ENCODE measurements at places on chromosomes 5 and 9.

DNA sequence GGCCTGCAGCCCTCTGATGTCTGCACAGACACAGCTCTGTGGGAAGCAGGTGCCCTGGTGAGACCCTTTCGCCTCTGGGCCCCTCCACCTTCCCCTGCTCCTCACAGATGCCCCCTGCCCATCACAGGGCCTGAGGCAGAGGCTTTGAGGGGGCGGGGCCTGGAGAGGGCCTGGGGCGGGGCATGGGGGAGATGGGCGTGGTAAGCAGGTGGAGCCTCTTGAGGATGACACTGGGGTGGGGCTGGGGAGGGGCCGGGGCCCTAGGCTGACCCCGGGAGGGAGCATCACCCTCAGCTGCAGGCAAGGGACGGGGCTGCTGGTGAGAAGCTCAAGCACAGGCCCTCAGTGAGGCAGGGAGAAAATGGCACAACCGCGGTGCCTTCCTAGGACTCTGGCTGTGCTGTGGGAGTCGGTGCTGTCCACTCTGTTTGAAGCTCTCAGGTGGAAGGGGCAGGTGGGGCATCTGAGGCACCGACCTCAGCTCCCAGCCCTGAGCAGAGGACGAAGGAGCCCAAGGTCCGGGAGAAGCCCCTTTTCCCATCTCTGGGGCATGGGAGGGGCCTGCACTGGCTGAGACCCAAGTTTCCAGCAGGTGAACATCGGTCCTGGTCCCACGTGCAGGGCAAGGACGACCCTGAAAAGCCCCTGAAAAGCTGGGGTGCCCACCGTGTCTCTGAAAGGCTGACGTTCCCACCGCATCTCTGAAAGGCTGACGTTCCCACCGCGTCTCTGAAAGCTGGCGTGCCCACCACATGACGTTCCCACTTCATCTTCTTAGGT is 17.5 kb upstream of the SLC9A3 start:
- no peak for DNase-seq

DNA sequence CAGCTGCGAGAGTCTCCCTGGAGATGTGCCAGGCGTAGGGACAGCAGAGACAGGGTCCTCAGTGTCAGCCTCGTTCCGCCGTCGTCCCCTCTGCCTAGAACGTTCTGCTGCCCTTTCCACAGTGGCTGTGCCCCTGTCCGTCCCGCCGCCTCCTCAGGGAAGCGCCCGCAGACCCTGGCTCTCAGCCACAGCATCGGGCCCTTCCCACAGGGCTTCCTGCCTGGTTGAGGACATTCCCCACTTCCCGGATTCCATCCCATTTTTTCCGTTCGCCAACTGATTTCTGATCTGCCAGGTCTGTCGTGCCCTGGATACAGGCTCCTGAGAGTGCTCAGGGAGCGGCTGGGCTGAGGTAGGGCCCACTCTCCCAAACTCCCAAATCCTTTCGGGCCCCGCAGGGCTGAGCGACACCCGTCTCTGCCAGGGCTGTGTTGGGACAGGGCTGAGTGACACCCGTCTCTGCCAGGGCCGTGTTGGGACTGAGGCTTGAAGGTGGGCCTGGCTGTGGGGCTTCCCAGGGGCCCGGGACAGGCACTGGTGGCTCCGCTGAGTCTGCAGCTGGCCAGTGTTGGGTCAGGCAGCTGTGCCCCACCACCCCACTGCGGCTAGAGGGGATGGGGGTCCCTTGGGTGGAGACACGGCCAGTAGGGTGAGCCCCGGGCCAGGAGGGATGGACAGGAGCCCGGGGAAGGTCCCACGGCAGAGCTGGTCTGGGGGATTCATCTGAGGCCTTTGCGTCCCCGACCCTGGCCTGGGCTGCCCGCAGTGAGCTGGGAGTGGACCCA is 15.9 kb downstream of the DNLZ start:
- no peak for DNase-seq

- DNase-seq = no peak
Observed at GRCh38 chr9:110114086-110114858, 93.7 kb downstream of the C9orf152 start.

DNA sequence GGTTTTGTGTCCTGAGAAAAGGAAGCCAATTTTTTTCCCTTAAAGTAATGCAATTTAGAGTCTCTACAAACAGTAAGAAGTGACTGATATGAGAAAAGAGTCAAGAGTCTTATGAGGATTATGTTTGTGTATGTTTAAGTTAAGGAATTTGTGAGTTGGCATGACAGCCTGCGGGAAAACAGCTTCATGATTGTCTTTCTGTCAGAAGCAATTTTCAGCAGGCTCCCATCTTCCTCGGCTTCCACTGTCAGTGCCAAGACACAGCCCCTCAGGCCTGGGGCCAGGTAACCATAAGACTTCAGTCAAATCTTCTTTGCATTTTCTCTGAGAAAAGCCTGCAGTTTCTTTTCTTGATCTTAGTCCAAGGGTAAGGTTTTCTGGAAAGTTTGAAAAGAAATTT is 17.0 kb upstream of the SELENOP start:
- DNase-seq = no peak

- DNase-seq = peak; percentile 87
Observed at GRCh38 chr5:95956021-95956899, 5.4 kb downstream of the ELL2 start.

GRCh38 chr5:131289738-131290137 is 25.9 kb downstream of the CDC42SE2 start:
- no peak for DNase-seq

DNA sequence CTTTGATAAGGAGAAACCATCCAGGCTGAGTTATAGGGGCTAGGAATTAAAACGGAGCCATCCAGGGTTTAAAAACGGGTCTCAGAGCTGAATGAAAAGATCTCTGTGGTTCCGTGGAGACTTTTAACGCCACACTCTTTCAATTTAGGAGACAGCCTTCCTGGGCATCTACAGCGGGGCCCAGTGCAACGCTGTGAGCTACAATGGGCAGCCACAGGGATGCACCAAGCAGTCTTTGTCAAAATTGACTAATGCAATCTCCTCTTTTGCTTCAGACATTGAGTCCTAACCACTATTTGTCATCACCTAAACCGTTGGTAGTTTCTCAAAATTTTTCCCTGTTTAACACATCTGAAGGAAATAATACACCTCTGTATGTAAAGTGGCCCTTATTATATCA is 96.6 kb upstream of the ABCA1 start:
- no peak for DNase-seq

- peak; percentile 74 for DNase-seq
Observed at GRCh38 chr9:76699971-76700370, 64.3 kb upstream of the PCA3 start.

GRCh38 chr9:36025746-36026145 is 11.0 kb upstream of the RECK start:
- no peak for DNase-seq

- DNase-seq = no peak
Observed at GRCh38 chr9:3993773-3994172, 306.1 kb downstream of the GLIS3 start.

- no peak for DNase-seq
Observed at GRCh38 chr5:94788527-94788926, 170.1 kb downstream of the SLF1 start.

- DNase-seq = no peak
Observed at GRCh38 chr5:159527546-159528254, 197.4 kb upstream of the IL12B start.

DNA sequence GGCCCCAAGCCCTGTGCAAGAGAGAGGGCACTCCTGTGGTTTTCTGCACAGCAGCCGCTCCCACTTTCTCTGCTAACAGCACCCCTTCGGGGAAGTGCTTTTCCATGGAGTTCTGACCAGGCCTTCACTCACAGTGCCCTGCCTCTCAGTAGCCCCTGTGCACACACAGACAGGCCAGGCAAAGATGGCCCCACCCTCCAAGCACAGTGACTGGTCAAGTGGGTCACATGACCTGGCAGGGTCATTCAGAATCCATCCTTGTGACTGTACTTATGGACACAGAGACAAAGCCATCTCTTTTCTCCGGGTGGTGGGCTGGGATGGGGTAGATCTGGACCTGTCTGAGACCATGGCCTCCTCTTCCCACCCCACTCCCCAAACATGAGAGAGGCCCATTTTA is 82.5 kb downstream of the PSD2 start:
- no peak for DNase-seq

- DNase-seq = peak; percentile 40
Observed at GRCh38 chr9:97840521-97840920, 12.5 kb upstream of the FOXE1 start.

GRCh38 chr9:126002476-126003350 is 255.5 kb downstream of the PBX3 start:
- no peak for DNase-seq

DNA sequence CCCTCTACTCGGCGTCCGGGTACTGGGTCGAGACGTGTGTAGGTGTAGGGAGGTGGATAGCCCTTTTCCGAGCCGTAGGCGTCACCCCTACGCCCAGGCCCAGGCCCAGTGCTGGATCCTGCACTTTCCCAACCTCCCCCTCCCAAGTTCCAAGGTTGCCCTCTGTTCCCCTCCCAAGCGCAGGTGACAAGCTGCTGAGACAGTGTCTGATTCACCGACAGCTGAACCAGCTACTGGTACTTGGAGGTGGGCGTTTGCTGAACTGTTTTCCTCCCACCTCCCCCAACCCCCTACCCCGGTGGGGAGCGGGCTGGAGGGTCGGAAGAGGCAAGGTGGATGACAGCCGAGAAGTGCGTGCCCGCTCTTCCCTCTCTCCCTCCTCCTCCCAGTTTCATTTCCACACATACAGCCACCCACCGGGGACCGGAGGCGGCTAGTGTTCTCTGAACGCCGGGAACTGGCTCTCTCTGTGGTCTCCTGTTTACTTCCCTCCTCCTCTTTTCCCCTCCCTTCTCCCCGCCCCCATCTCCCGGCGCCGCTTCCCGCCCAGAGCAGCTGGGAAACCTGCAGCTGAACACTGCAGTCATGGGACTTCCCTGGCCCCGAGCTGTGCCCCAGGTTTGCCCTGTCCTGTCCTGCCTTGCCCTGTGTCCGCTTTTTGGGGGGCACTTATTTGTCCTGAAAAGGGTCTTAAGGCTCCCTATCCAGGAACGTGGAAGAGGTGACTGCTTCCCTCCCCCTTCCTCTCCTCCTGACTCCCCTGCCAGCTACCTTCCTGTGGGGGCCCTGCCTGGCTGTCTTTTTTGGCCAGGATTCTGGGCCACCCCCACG is 6.2 kb upstream of the KLF9 start:
- peak; percentile 95 for DNase-seq

DNA sequence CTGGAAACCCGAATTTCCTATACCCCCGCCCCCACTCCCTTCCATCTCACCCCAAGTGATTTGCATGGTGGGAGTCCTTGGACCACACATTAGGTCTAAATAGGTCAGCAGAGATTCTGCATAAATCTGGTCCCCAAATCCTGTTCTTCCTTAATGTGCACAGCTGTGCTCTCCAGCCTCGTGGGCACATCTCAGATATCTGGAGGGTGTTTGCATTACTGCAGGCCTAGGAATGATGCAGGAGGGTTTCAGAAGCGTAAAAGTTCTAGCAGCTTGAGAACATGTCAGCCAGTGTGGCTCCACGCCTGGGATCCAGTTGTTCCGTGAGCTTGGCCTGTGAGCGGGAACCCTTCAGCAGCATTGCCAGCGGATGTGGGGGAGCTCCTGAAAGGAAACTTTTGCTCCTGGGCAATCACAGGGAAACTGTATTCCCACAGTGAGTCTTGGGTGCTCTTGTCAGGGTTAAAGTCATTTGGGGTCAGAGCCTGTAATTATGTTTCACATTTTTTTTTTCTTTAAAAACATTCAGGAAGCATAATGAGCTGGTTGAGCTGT is 12.9 kb downstream of the ARHGAP26 start:
- peak; percentile 46 for DNase-seq

DNA sequence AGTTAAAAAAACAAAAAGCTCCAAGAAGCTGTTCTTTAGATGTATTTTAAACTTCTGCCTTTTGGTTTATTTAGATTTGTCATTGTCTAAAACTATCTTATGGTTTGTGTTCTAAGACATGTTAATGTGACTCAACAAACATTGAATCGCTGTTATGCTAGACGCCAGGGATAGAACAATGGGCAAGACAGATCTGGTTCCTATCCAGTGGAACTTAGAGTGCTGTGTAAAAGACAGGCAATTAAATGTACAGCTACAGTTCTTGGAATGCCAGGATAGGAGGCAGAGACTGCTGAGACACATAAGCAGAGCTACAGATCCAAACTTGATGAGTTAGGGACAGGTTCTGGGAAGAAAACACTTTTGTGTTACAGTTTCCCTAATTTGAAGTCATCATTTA is 22.4 kb downstream of the LYRM7 start:
- DNase-seq = peak; percentile 73

DNA sequence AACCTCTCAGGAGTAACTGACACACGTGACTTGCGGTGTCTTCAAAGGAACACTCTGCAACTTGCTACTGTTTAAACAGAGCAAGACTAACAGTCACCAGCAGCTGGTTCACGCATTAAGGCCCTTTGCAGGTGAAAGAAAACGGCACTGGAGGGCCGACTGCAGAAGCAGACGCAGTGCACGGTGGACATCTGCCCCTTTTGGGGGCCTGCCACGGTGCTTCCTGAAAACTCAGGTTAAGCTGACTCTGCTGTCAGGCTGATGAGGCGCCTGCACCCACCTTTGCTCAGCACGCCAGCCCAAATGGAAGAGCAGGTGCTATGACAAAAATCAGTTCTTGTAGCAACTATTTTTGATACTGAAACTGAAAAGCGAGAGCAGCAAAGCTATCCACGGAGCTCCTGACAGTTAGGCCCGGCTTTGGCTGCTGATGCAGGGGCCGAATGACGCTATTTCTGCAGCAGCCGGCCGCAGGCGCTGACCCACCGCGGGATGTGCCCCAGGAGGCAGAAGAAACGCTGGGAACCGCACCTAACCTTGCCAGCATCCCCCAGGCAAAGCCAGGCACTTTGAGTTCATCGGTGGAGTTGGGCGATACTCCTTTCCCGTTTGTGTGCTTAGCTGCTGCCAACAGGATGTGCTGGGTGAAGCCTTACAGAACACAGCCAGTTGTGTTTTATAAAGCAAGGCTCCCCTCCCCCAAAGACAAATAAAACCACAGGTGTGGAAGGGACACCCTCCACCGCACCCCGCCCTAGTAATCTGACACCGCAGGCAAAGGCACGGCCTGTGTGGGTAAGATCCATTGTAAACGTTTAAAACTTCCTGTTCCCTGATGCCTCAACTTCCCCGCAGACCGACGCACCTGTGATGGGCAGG is 21.1 kb upstream of the TERT start:
- peak; percentile 3 for DNase-seq

- DNase-seq = no peak
Observed at GRCh38 chr9:79742110-79742721, 170.5 kb downstream of the TLE4 start.

- DNase-seq = no peak
Observed at GRCh38 chr5:123151227-123151909, 62.3 kb downstream of the PRDM6 start.

- DNase-seq = no peak
Observed at GRCh38 chr9:27430750-27431535, 93.1 kb upstream of the IFNK start.

DNA sequence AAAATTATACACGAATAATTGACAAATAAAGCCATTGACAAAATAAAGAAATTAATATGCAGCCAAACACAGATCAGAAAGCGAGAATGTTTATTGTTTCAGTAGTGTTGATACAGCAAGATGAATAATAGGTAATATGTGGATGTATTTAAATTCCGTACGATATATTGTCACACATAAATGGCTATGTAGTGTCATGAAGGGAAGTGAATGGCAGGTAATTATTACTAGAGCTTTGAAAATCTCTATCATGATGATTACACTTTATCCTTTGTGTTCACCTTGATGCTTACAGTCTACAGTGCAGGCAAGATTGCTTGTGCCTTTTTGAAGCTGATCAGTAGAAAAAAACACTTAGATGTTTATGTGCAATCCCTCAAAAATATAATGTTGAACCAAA is 23.3 kb upstream of the CDH10 start:
- DNase-seq = no peak

Measured in fibroblast of pulmonary artery (primary cell).